ENCODE measurements at places on chromosomes 5 and 9. TPM values are rescaled to one million over a fixed set of nuclear protein-coding genes. Genes with fewer than 3 reads are reported as not detected.

The ACOT12 gene
- total RNA-seq: not detected

The JAKMIP2 gene
- total RNA-seq: 1.1 TPM

- no peak for DNase-seq
Measured at GRCh38 chr9:81814794-81815464, 113.3 kb upstream of the SPATA31D4 start.

DNA sequence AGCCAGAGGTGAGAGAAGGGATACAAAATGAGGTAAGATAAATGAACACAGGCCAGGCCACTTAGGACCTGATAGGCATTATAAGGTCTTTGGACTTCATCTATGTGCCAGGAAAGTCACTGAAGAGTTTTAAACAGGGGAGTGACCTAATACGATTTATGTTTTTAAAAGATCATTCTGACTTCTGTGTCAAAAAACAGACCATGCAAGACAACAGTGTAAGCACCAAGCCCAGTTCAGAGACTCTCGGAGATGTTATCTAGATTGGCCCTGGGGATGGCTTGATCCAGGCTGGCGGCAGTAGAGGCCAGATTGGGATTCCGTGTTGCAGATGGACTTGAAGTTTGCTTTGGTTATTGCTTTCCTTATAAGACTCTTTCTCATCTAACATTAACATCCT lies 43.0 kb upstream of the DPYSL3 start:
- no peak for DNase-seq

DNA sequence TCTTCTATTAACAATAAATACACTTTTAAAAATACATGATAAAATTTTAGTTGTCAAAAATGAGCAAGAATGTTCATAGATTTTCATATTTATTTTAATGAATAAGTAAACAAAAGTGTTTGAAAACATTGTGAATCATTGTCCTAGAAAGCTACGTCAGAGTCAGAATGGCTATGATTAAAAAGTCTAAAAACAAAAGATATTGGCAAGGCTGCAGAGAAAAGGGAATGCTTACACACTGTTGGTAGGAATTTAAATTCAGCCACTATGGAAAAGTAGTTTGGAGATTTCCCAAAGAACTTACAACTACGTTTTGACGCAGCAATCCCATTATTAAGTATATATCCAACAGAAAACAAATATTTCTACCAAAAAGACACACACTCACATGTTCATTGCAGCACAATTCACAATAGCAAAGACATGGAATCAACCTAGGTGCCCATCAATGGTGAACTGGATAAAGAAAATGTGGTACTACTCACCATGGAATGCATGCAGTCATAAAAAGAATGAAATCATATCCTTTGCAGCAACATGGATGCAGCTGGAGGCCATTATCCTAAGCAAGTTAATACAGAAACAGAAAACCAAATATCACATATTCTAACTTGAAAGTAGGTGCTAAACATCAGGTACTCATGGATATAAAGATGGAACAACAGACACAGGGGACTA lies 49.2 kb upstream of the FBXL17 start:
- no peak for DNase-seq

DNA sequence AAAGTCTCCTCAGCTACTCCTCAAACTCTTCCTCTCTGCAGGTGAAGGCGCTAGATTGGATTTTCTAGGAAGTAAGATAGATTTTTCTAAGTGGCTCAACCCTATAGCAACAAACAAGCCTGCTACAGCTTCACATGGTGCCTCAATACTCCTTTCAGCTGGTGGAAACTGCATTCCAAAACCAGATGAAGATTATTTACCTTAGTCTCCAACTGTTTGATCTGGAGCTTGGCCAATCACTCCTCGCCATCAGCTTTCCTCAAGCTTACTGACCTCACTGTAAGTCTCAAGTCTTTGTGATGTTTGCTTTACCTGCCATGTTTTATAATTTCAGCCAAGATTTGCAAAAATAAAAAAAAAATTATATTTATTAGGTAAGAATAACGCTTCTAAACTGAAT lies 622.4 kb downstream of the CHSY3 start:
- no peak for DNase-seq

DNA sequence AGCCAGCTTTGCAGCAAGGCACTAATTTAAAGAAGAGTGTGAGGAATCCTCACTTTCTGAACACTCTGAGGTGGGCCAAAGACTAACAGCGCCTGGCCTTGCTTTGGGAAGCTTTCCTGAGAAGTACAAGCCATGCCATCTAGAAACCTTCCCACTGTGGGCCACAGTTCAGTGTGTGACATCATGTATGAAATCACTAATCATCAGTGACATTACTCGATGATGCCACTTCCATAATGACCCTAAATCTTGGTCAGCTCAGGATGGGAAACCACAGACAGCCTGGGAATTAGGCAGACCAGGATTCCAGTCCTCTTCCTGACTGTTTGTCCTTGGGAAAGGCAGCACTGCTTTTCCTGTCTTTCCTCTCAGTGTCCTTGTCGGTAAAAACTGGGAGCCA lies 54.2 kb upstream of the HSPA9 start:
- no peak for DNase-seq

DNA sequence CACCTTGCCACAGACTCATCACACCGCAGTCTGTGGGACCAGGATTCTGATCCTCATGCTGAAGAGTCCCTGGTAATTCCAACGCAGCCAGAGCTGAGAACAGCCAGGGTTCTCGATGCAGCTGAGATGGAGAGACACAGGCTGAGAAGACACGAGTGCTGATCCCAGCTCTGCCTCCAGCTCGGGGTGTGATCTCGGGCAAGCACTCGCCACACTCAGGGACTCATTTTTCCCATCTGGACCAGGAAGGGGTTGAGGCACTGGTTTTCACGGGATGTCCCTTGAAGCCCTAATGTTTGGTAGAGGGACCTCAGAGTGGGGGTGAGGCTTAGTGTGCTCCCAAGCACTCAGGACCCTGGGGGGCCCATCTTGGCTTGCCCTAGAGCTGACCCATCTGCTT lies 200.4 kb downstream of the CDK5RAP2 start:
- no peak for DNase-seq

DNA sequence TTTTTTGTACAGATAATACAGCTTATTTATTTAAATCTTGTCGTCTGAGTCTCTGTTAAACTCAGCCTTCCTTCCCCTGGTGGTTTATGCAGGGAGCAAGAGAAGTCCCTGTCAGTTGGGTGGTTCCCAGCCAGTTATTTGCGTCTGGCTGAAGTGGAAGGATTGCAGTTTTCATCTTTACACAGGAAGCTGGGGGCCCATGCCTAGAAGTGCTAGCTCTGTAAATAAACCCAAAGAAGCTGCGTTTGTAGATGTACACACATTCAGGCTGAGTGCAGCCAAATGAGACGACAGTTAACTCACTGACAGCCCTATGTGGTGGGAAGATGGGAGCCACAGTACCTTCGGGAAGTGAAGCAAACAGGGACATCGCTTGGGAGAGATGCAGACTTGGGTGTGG lies 122.1 kb downstream of the SAXO1 start:
- no peak for DNase-seq

Measured in activated T-helper 1 cell treated with anti-CD3 and anti-CD28 coated beads, Interleukin-12 subunit alpha, Interleukin-12 subunit beta, Interleukin-2, Interleukin-4 antibody, amounts not matched to agents 30 ng/mL and 10 ng/mL and 1 ng/mL, durations not matched to agents 14 hours and 24 hours and 36 hours (primary cell).